Stimulated activated CD4-positive, alpha-beta T cell treated with anti-CD3 and anti-CD28 coated beads, Interleukin-4, amount 100 ng/mL, for 48 hours (primary cell): ENCODE measurements at places on chromosomes 16 and 17.

- DNase-seq = no peak
These were observed 1.4 kb downstream of the PMP22 start for GRCh38 chr17:15263680-15264079.

DNA sequence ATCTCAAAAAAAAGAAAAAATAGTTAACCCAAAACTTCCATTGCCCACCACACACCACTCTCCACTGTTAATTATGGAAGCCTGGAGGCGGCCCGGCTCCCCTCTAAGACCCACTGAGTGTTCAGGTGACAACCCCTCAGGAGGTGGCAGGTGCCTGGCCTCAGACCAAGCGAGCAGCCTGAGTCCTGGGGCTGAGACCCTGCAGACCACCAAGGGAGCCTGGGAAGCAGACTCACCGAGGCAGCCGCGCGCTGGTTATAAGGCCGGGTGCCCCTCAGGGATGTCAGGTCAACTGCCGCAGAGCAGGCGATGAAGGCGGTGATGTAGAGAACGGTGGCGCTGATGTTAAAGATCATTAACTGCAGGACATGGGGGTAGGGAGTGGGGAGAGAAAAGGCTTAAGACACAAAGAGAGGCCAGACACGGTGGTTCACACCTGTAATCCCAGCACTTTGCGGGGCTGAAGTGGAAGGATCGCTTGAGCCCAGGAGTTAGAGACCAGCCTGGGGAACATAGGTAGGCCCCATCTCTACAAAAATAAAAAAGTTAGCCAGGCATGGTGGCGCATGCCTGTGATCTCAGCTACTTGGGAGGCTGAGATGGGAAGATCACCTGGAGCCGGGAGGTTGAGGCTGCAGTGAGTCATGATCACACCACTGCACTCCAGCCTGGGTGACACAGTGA lies 13.3 kb downstream of the ARL2BP start:
- no peak for DNase-seq

DNA sequence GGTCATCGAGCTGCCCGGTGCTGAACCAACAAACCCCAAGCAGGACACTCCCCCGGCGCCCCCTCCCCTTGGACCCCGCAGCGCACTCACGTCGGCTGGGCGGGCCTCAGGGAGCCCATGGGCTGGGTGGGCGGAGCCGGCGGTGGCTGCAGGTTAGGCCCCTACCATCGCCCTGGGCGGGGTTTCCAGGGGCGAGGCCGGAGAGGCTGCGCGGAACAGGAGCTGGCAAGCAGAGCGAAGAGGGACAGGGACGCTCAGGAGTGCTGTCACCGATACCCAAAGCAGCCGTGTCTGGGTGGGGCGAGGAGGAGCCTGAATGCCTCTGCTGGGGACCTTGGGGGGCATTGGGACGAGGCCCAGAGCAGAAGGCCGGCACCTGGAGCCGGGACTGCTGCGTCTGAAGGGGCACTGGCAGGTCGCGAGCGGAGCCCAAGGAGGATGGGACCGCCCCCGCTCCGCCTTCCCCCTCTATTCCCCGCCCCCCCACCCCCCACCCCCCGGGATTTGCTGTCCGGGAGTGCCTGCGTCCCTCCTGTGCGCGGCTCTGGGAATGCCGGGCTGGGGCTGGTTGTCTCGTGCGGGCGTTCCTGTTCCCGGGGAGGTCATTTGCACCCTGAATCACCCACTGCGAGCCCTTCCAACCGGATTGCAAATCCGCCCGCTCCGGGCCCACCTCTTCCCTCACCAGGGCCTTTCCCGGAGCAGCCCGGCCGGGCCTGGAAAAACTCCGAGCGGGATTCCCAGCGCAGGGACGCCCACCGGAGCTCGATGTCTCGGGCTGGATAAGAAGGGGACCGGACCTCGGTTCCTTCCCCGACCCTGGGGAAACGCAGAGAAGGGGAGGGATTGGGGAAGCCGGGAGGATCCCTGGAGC lies 902 bp downstream of the ARHGAP27 start:
- DNase-seq = peak; percentile 74

DNA sequence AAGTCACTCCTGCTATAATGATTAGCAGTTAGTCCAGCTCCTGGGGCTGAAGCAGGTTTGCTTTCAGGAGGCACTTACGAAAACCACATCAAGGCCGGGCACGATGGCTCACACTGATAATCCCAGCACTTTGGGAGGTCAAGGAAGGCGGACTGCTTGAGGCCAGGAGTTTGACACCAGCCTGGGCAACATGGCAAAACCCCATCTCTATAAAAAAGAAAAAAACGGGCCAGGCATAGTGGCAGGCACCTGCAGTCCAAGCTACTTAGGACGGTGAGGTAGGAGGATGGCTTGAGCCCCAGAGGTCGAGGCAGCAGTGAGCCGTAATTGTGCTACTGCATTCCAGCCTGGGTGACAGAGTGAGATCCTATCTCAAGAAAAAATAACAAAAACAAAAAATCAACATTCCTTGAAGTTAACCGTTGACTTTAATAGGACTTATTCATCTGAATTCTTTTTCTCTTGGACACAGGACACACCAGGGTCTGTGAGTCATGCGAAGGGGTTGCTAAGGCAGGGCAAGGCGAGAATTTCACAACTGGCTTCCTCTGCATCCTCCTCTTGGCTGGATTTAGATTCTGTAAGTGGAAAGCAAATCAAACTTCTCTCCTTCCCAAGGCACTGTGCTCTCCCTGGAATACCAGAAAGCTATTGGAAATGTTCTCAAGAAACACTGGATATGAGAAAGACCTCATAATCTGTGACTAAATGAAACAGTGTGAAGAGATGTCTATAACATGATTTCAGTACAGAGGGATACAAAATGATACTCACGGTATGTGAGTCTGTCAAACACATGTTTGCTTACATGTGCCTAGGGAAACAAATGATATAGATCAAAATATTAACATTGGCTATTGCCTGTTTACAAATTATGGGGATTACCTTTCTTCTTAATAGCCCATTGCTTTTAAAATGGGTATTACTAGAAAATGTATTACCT lies 99.5 kb downstream of the SYCE1L start:
- DNase-seq = no peak

DNA sequence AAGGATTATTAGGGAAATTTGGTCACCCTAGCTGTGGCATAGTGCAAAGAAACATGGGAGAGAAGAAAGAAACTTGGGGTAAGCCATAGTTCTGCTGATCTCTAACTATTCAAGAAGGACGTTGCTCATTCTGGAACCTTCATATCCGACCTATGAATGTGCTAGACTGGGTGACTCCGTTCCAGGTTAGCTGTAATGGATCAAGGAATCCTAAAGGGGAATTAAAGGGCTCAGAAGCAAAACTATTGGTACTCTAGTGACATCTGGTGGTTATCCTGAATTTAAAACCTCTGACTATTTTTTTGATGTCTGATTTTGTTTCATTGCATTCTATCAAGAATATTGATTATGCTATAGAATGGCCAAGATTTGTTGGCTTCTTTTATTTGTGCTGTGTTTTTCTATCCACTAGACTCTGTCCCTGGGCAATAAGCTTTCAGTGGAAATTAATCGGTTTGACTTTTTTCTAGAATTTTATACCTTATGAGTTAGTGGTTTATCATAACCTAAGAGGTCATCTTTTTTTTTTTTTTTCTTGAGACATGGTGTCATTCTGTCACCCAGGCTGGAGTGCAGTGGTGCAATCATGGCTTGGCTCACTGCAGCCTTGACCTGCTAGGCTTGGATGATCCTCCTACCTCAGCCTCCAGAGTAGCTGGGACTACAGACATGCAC lies 19.5 kb downstream of the PCTP start:
- DNase-seq = no peak

GRCh38 chr17:69608808-69609472 lies 194.4 kb downstream of the MAP2K6 start:
- no peak for DNase-seq

- no peak for DNase-seq
These were observed 133.6 kb downstream of the SNX11 start for GRCh38 chr17:48241131-48241591.

GRCh38 chr16:81261049-81261648 lies 22.7 kb downstream of the BCO1 start:
- DNase-seq = peak; percentile 8

- no peak for DNase-seq
These were observed 36.2 kb downstream of the STH start for GRCh38 chr17:46035112-46035818.

GRCh38 chr17:37060094-37060493 lies 111.3 kb downstream of the AATF start:
- no peak for DNase-seq

DNA sequence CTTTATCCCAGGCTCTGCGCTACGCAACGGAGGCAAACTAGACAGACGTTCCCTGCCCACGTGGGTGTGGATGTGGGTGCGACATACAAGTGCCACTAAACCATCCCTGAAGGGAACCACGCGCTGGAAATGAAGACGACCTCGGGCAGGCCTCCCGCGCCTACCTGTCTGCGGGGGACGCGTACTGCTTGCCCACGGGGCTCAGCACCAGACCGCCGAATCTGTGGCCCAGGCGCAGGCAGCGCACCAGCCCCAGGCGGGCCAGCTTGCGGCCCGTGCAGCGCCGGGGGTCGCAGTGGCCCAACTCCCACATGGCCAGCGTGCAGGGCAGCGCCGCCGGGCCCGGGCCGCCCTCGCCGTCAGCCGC lies 480 bp downstream of the TSR3 start:
- DNase-seq = no peak

DNA sequence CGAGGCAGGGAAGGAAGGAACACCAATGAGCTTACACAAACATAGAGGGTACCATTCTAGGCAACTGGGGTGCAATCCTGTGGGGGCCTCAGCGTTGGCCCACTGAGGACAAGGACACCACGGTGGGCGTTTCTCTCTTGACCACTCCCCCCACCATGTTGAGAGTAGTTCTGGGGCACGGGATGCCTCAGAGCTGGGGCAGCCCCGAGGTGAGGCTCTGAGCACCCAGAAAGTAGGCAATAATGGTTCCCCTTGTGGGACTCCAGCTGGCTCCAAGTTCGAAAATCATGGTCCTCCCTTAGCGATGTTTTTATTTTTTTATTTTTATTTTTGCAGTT lies 5.1 kb downstream of the PRSS21 start:
- DNase-seq = no peak

DNA sequence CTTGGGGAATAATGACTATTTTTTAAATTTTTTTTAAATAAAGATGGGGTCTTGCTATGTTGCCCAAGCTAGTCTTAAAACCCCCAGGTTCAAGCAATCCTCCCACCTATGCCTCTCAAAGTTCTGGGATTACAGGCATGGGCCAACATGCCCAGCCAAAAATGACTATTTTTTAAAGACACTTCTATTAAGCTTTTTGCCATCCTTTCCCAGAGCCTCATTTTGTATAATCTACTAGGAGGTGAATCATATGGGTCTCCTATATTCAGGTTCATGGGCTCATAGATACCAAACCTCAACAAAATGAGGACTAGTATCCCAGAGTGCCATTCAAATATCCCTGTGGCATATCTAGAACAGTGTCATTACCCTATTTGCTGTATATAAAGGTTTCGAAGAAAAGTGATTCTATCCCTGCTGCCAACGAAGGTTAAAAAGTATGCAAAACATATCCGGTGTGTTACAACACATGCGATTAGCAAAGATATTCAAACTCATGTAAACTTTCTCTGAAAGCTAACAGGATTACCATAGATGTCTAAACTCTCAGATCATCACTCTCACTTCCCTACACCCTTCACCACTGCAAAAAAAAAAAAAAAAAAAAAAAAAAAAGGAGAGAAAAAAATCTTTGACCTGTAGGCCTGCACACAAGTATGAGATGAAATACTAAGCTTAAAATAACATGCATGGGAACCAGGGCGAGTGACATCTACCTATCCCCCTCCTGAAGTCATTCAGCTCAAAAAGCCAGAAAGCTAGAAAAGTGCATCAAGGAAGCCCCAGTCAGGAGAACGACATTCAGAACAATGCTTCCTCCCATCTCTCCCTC lies 23.5 kb downstream of the XPO6 start:
- DNase-seq = no peak

GRCh38 chr16:78817200-78817739 lies 717.8 kb downstream of the WWOX start:
- no peak for DNase-seq

DNA sequence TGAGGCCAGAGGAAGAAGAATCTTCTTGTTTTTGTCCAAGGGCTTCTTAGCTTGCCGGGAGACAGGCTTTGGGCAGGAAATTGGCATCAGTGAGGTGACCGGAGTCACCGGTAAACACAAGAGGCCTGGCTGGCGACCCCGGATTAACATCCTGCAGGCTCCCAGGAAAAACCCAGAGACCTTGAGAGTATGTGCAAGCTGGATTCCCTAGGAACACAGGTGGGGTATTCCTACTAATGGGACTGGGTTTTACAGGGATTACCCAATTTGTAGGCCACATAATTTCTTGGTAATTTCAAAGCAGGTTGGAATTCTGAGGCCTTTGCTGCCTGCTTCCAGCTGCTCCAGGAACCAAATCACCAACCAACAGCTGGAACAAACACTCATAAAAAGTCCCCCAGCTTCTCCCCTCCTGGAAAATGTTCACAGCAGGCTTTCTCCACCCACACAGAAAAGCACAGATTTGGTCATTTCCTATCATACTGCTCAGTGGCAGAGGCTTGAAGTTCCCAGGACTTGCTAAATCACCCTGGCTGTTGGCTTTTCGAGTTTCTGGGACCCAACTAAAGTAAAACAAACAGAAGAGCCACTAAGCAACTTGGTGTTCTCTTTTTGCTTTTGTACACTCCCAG lies 258.8 kb downstream of the IRF8 start:
- no peak for DNase-seq
